ENCODE measurements at places on chromosomes 7 and 10.

DNA sequence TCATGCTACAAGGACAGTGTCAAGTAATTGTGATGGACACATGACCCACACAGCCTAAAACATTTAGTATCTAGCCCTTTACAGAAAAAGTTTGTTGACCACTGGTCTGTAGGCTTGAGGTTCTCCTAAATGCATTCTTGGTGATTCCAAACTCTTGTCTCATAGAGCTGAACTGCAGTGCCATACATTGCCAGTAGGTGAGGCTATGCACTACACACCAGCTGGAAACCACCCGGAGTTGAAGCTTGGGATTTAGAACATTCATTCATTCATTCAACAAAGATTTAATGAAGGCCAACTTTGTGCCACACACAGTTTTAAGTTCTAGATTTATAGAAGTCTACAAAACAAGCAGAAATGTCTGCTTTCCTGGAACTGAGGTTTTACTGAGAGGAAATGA is 77.3 kb upstream of the TCF7L2 start:
- no peak for DNase-seq

GRCh38 chr7:115230882-115231571 is 309.1 kb downstream of the MDFIC start:
- DNase-seq: no peak

- DNase-seq: no peak
These were observed 225.8 kb downstream of the MAD1L1 start for GRCh38 chr7:2006921-2007381.

- DNase-seq: no peak
These were observed 34.5 kb downstream of the FRMD4A start for GRCh38 chr10:14296065-14296709.

DNA sequence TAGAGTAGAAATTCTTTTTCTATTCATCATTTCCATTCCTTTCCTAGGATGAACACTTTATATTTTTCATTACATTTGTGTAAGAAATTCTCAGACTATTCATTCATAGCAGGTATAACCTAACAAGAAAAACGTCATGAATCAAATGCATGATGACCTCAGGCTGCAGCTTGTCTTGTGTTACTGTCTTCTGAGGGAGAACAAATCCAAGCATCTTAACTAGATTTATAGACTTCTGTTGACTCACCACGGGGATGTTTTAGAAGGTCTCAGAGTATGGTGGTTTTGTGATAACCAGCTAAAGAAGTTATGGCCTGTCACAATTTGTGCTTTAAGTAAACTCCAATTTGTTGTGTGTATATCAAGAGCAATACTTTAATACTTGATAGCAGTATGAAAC is 102.7 kb downstream of the ANKRD7 start:
- DNase-seq: no peak

DNA sequence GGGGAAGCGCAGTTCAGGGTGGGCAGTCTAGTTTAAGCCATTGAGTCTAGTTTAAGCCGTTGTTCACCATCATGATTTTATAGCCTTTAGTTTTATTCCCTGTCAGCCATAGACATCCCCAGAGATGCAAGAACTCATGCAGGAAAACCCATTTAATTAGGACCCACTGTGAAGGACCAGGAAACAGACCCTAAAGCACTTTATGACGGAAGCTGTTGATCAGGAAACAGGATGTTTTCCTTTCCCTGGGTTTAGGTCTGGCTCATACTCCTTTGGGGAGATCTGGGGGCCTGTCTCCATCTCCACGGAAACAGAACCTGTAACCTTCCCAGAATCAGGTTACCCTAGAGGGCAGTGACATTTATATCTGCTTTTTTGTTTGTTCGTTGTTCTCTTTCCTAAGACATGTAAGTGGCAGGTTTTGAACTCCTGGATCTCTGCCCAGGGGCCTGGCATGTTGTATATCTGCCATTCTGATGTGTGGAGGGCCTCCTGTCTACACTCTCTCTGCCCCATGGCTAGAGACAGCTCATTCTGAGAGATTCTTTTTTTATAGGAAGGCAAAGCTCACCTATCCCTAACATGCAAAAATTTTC is 657.2 kb upstream of the GALNT17 start:
- no peak for DNase-seq

DNA sequence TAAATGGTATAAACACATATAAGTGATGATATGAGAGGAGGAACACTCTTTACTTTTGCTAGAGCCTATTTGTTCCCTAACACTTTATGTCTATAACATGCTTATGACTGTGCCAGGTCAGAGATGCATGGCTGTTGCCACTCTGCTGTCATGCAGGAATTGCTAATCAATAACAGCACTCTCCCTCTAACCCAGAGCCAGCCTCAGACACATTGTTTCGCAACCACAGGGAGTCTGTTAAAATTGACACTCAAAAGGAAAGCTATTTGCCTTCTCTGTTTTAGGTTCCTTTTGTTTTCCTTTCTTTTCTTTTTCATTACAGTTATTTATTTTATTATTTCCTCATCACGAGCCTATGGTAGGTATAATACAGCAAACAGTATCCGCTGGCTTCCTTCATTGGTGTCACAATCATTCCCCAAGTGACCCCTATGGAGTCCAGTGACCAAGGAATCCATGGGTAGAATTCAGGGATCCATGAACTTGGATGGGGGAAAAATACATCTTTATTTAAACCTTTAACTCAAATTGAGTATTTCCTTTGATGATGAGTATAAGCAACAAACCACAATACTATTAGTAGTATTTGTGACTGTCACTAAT is 6.8 kb downstream of the PON2 start:
- DNase-seq: no peak

- no peak for DNase-seq
These were observed 91.3 kb downstream of the PRKAG2 start for GRCh38 chr7:151785681-151785965.

DNA sequence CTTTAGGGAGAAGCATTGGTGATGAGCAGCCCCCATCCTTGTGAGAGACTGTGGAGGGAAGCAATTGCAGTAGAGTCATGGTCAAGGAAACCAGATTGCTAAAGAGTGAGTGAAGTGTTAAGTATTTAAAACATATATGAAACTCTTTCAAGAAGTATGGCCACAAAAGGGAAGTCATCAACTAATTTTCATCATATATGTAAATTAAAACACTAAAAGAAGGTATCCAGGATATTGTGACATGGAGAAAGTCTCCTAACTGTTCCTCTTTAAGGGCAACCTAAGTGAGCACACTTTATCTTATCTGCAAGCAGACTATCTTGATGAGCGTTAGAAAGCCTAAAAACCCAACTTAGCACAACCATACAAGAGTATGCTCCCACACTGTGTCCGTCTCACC is 69.7 kb downstream of the CD36 start:
- DNase-seq: no peak

GRCh38 chr10:18984531-18984930 is 64.1 kb upstream of the MALRD1 start:
- DNase-seq: no peak

GRCh38 chr7:33107136-33108066 is 1.8 kb downstream of the RP9 start:
- DNase-seq: peak; percentile 26

- no peak for DNase-seq
These were observed 48.4 kb downstream of the TMEM26 start for GRCh38 chr10:61404751-61405150.

GRCh38 chr7:7249814-7250213 is 67.5 kb downstream of the C1GALT1 start:
- no peak for DNase-seq

GRCh38 chr10:70621503-70622078 is 19.1 kb upstream of the PRF1 start:
- DNase-seq: no peak

DNA sequence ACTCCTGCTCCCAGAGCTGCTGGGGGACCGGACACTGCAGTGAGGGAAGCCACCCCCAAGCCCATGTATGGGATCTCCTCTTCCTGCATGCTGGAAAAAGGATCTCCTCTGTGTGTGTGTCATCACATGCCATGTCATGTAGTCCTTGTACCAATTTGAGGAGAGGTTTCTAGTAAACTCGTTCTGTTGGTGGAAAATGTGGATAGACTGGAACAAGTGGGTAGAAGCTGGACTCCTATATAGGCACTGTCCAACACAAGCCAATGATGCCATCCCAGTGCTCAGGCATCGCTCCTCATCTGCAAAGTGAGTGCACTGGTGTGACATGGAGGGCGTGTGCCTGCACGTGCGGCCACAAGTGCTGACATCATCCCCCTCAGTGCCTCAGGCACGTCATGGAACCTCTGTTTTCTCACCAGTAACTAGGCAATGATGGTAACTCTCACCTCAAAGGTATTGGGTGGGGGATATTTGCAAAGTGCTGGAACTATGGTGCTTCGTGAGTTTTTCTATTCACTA is 19.3 kb downstream of the MYO1G start:
- no peak for DNase-seq

- no peak for DNase-seq
These were observed 5.6 kb downstream of the NEURL1 start for GRCh38 chr10:103498936-103499638.
